ENCODE measurements at places on chromosomes 4 and X. TPM values are rescaled to one million over a fixed set of nuclear protein-coding genes. Genes with fewer than 3 reads are reported as not detected.

GRCh38 chr4:119765469-119765868 lies 136.9 kb upstream of the PDE5A start:
- no peak overlapping the region for H3K27ac ChIP-seq
- H3K4me1 ChIP-seq = no peaks in the 10 kb centered on the region
- no peak overlapping the region for H3K4me3 ChIP-seq

- peaks cover 5% of the 10 kb centered on the region for H3K4me1 ChIP-seq
- peak overlapping the region; percentile 18 for H3K27ac ChIP-seq
These were observed 21.5 kb upstream of the RNF150 start for GRCh38 chr4:141154725-141155124.

DNA sequence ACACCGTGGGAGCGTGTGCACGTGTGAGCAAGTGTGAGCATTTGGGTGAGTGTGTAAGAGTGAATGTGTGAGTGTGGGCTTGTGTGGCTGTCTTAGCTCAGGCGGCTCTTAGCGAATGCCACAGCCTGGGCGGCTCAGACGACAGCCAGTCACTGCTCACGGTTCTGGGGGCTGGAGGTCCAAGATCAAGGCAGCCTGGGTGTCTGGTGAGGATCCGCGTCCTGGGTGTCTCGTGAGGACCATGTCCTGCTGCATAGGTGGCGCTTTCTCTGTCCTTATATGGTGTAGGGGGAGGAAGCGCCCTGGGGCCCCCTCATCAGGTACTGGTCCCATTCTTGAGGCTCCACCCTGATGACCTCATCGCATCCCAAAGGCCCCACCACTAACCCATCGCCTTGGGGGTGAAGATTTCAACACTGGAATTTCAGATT lies 4.5 kb downstream of the DOK7 start:
- no peak overlapping the region for H3K4me3 ChIP-seq
- no peak for DNase-seq
- H3K27ac ChIP-seq = no peak overlapping the region
- no peaks in the 10 kb centered on the region for H3K27me3 ChIP-seq
- no peaks in the 10 kb centered on the region for H3K36me3 ChIP-seq
- no peaks in the 10 kb centered on the region for H3K4me1 ChIP-seq

Gene TRPC5OS
- not detected for total RNA-seq

DNA sequence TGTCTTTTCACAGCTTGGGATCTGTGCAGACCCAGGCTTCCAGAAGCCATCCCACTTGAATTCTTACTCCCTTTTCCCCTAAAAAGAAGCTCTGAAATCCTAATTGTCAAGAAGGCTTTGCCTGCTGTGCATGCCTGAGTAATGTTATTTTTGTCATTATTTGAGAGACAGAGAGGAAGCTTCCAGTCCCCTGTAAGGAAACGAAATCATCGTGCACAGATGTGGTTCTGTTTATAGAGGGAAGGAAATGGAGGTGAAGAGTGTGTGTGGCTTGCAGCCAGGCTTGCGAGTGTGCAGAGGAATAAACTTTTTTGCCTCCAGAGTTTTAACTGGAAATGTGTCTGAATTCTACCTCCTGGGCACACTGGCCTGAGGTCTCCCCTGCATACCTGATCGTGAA lies 70.2 kb downstream of the TBL1X start:
- no peak for DNase-seq
- H3K27me3 ChIP-seq = no peaks in the 10 kb centered on the region

DNA sequence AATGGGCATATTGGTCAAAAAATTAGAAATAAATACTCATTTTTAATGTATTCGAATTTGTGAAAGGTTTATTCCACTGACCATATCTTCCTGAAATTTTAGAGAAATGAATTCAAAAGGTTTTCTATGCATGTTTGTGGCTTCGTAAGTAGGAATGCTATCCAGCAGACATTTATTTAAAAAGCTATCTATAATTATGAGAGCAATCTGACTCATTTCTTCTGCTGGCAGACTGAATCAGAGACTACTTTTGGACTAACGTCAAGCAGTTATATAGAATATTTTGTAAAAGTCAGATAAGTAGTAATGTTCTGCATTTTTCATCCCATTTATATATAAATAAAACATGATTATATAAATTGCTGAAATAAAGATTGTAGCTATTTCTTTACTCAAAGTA lies 125.0 kb downstream of the SPCS3 start:
- no peaks in the 10 kb centered on the region for H3K36me3 ChIP-seq
- H3K4me3 ChIP-seq = no peak overlapping the region
- no peaks in the 10 kb centered on the region for H3K4me1 ChIP-seq
- no peaks in the 10 kb centered on the region for H3K27me3 ChIP-seq
- H3K27ac ChIP-seq = no peak overlapping the region

DNA sequence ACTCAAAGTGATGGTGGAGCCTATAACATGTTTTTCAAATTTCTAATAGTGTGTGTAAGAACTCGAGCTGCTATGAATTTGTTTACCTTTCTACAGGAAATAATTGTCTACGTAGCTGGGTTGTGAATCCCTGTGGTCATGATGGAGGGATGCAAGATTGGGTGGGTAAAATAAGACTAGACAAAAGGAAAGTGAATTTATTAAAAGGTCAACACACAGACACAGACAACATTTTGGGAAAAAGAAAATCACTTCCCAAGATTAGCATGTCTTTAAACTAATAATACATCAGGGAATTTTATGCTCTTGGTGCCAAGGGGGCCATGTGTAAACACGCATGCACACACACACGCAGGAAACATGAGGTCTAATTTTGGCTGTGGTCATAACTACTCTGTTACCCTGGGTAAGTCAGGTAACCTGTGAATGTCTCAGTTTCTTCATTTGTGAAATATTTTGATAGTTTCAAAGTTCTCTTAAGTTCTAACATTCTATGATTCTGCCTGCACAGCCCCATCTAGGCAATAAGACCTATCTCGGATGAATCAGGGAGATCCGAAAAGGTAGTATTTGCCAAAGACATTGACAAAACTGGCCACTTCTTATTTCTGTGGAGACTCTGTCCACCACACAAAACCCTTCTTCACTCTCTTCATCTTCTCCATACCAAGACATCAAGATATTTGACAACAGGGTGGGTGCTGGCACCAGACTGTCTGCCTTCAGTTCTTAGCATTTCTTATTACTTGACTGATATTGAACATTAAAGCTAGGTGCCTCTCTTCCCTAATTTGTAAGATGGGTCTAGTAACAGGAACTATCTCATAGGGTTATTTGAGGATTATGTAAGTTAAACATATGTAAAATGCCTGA lies 1.6 kb upstream of the UNC5C start:
- no peaks in the 10 kb centered on the region for H3K36me3 ChIP-seq
- no peaks in the 10 kb centered on the region for H3K4me1 ChIP-seq

GRCh38 chrX:150958177-150958576 lies 25.0 kb upstream of the HMGB3 start:
- no peak overlapping the region for H3K27ac ChIP-seq
- no peaks in the 10 kb centered on the region for H3K27me3 ChIP-seq
- no peaks in the 10 kb centered on the region for H3K4me1 ChIP-seq
- no peak overlapping the region for H3K4me3 ChIP-seq
- no peaks in the 10 kb centered on the region for H3K36me3 ChIP-seq
- no peak for DNase-seq

Gene DMP1
- not detected for total RNA-seq

Gene CDKL2
- total RNA-seq = not detected

Gene FAM184B
- not detected for total RNA-seq

GRCh38 chr4:98493296-98493695 lies 165.1 kb downstream of the TSPAN5 start:
- no peaks in the 10 kb centered on the region for H3K27me3 ChIP-seq
- H3K4me1 ChIP-seq = no peaks in the 10 kb centered on the region
- H3K4me3 ChIP-seq = no peak overlapping the region
- H3K36me3 ChIP-seq = no peaks in the 10 kb centered on the region

Gene EMCN
- 84.1 TPM for total RNA-seq

DNA sequence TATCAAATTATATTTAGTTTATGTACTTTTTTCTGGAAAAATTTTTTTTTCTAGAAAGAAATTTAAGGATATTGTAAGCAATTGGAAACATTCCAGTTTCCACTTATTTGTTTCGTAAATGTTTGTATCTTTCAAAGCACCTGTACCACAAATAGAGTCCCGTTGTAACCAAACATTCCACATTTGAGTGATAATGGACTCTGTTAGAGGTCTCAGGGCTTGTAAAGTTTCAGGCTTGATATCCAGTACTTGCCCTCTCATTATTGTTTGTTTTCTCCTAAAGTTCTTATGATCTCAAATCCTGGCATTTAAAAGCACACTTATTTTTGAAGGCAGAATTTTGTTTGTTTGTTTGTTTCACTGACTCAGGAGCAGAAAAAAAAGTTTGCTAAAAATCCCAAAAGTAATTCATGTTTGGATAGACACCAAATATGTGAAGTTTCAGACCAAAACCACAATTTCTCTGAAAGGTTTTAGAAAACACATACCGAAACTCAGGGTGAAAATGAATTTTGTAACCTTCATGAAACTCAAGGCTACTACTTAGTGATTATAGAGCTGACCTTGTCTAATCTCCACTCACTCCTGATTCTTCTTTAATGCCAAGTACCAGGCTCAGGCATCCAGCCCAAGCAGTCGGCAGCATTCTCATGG lies 5.7 kb upstream of the TMEM192 start:
- no peak overlapping the region for H3K4me3 ChIP-seq
- DNase-seq = no peak
- H3K36me3 ChIP-seq = no peaks in the 10 kb centered on the region
- H3K27me3 ChIP-seq = no peaks in the 10 kb centered on the region

GRCh38 chrX:19064175-19064574 lies 58.1 kb downstream of the ADGRG2 start:
- no peaks in the 10 kb centered on the region for H3K36me3 ChIP-seq
- H3K27ac ChIP-seq = no peak overlapping the region

DNA sequence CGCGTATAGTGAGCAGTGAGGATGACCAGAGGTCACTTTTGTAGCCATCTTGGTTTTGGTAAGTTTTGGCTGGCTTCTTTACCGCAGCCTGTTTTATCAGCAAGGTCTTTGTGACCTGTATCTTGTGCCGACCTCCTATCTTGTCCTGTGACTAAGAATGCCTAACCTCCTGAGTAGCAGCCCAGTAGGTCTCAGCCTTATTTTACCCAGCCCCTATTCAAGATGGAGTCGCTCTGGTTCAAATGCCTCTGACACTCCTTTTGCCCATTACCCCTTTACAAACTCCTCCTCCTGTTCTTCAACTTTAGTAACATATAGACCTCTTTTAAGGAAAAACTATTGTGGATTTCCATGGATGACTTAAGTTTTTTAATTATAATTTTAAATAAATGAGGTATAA lies 2.6 kb upstream of the INTU start:
- no peak for DNase-seq
- H3K36me3 ChIP-seq = no peaks in the 10 kb centered on the region
- no peaks in the 10 kb centered on the region for H3K4me1 ChIP-seq

DNA sequence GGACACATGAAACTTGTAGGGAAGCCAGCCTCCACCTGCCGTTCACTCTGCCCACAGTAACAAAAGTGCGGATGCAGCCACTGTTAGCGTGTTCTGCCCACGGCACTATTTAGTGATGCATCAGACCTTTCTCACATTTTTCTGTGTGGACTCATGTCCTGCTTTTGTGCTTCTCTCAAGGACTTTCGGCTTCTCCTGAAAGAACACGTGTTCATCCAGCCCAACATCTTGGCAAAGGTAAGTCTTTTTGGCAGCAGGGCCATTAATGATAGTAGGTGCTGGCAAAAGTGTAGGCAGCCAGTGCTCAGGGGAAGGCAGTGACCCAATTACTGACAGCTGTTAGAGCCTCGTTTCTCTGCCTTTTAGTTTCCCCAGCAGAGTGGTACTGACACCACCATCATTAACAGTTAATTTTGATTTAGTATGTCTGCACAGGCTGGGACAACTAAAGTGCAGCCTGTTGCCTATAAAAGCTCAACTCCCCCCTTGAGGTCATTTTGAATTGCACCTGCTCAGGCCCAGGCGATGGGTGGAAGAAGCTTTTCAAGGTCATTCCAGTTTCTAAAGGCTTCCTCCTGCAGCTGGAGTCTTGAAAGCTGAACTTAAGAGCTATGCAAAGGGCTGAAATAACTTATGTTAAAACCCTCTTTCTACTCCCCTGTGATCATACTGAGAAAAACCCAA lies 54.5 kb upstream of the HPSE start:
- H3K4me1 ChIP-seq = peaks cover 4% of the 10 kb centered on the region
- no peaks in the 10 kb centered on the region for H3K36me3 ChIP-seq
- no peaks in the 10 kb centered on the region for H3K27me3 ChIP-seq

DNA sequence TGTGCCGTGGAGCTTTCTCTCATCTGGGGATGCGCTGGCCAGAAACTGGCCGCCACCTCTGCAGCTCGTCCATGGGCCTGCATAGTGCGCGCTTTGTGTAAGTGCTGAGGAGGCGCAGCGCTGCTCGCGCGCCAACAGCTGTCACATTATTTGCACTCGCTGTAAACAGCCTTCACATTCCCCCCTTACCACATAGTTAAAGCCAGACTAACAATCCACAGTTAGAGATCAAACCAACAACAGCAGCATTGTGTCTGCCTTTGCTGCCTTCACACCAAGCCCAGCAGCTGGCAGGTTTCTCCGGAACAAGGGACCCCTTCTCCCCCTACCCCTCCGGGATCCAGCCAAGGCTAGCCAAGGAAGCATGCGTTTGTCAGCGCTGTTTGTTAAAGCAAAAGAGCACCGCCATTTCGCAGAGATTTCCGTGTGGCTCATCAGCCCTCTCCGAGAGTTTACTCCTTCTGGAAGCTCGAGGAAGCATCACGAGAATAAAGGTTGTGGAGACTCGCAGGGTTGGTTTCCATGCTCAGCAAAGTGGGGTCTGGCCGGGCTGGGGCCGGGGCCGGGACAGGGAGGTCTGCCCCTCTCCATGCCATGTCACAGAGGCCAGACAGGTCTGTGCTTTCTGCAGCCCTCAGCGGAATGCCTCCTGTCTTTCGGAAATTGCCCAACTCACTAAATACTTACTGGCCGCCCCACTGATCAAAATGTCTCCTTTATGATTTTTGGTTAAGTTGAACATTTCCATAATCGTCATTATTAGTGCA lies 11.0 kb downstream of the BCOR start:
- no peaks in the 10 kb centered on the region for H3K27me3 ChIP-seq
- peak overlapping the region; percentile 44 for H3K27ac ChIP-seq
- no peaks in the 10 kb centered on the region for H3K36me3 ChIP-seq

- no peak for DNase-seq
- H3K27ac ChIP-seq = no peak overlapping the region
- no peaks in the 10 kb centered on the region for H3K36me3 ChIP-seq
- no peaks in the 10 kb centered on the region for H3K27me3 ChIP-seq
These were observed 18.5 kb downstream of the LRRC66 start for GRCh38 chr4:52001616-52002015.

- no peaks in the 10 kb centered on the region for H3K4me1 ChIP-seq
- no peaks in the 10 kb centered on the region for H3K27me3 ChIP-seq
- no peak overlapping the region for H3K27ac ChIP-seq
- no peak for DNase-seq
- no peak overlapping the region for H3K4me3 ChIP-seq
These were observed 12.9 kb downstream of the GPRIN3 start for GRCh38 chr4:89294573-89295269.

GRCh38 chr4:147160908-147161513 lies 215.3 kb upstream of the TTC29 start:
- no peaks in the 10 kb centered on the region for H3K27me3 ChIP-seq
- no peak overlapping the region for H3K4me3 ChIP-seq
- H3K27ac ChIP-seq = no peak overlapping the region
- H3K4me1 ChIP-seq = no peaks in the 10 kb centered on the region
- no peaks in the 10 kb centered on the region for H3K36me3 ChIP-seq

Gene TMEM144
- total RNA-seq = 5.5 TPM

GRCh38 chrX:121322159-121322558 lies 274.7 kb downstream of the GLUD2 start:
- no peak for DNase-seq
- H3K4me1 ChIP-seq = no peaks in the 10 kb centered on the region
- H3K27ac ChIP-seq = no peak overlapping the region
- H3K4me3 ChIP-seq = no peak overlapping the region

Data from uterus (tissue), 4 donors.